ENCODE measurements at places on chromosomes 1 and 21.

- no peak for DNase-seq
These were observed 83.7 kb upstream of the KAZN start for GRCh38 chr1:14514739-14515138.

- DNase-seq = no peak
These were observed 185.8 kb downstream of the MRPL39 start for GRCh38 chr21:25421321-25422028.

DNA sequence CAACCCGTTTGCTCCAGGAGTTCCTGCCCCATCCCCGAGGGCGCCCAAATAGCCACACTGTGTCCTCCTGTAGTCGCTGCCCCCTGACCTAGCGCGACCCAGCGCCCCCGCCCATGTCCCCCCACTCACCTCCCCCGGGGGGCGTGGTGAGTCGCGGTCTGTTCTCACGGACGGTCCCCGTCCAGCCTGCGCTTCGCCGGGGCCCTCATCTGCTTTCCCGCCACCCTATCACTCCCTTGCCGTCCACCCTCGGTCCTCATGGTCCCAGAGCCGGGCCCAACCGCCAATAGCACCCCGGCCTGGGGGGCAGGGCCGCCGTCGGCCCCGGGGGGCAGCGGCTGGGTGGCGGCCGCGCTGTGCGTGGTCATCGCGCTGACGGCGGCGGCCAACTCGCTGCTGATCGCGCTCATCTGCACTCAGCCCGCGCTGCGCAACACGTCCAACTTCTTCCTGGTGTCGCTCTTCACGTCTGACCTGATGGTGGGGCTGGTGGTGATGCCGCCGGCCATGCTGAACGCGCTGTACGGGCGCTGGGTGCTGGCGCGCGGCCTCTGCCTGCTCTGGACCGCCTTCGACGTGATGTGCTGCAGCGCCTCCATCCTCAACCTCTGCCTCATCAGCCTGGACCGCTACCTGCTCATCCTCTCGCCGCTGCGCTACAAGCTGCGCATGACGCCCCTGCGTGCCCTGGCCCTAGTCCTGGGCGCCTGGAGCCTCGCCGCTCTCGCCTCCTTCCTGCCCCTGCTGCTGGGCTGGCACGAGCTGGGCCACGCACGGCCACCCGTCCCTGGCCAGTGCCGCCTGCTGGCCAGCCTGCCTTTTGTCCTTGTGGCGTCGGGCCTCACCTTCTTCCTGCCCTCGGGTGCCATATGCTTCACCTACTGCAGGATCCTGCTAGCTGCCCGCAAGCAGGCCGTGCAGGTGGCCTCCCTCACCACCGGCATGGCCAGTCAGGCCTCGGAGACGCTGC lies 1.1 kb downstream of the HTR6 start:
- no peak for DNase-seq

DNA sequence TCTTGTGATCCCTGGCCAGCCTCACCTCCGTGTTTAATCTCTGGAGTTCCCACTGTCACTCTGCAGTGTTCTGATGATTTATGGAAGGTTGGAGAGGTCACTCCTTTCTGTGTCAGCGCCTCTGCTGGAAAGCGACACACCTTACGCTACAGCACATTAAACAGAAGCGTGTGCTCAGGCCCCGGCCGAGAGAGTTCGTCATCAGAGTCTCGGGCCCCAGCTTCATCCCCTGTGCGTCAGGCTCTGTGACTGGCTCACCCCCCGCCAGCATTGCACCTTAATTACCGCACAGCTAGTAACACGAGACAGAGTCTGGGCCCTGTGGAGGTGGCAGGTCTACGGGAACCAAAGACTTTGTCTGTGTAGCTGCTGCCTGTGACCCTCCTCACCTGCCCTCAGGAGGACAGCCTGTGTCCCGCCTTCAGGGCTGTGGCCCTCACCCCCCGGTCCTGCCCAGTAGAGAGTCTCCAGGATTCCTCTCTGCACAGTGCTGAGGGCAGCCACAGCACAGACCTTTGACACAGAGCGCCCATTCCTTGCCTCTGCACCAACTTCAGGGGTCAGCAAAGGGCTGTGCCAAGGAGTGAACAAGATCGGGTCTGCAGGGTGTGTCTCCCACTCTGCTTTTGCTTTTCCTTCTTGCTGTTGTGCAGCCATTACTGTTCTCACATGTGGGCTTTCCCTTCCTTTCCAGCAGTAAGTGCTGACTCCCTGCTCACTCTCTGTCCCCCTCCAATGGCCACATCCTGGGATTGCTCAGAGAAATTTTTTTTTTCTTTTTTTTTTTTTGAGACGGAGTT lies 157.6 kb downstream of the PGBD5 start:
- no peak for DNase-seq

- DNase-seq = no peak
These were observed 23.3 kb downstream of the NAV1 start for GRCh38 chr1:201562257-201562656.

DNA sequence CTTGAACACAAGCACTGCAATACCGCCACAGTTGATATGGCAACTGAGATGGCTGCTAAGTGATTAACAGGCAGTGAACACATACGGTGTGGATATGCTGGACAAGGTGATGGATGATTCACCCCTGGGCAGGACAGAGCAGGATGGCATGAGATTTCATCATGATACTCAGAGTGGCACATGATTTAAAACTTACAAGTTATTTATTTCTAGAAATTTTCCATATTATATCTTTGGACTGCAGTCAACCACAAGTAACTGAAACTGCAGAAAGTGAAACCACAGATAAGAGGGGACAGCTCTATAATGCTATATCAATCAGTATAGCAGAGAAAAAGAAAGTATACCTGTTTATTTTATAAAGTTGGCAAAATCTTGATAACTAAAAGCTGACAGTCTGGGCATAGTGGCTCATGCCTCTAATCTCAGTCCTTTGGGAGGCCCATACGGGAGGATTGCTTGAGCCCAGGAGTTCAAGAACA lies 47.9 kb downstream of the PHACTR4 start:
- DNase-seq = no peak

- DNase-seq = no peak
These were observed 33.5 kb downstream of the CYYR1 start for GRCh38 chr21:26539566-26539965.

DNA sequence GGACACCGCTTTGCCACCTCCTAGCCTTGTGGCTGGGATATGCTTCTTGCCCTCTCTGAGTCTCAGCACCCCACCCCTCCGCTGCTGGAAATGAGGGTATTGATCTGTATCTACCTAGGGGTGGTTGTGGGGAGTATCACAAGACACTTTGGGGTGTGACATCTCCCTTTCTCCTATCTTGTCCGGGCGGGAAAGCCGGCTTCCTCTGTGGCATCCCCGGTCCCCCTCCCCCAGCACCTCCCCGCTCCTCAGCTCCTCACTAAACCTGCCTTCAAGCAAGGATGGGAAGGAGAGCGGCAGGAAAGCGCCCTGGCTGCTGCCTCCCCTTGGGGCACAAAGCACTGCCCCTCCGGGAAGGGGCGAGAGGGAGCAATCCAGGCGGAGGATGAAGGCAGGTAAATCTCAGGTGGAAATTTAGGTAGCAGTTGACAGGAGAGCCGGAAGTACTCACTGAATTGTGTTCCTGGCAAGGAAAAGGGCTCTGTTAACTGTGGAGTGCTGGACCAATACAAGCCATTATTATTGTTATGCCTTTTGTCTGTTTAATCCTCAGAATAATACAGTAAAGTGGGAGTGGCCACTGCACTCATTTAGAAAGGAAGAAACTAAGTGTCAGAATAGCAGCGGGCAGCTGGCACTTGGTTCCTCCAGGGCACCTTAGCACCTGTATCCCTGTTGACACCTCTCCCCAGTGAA lies 49.0 kb upstream of the LRP8 start:
- no peak for DNase-seq

DNA sequence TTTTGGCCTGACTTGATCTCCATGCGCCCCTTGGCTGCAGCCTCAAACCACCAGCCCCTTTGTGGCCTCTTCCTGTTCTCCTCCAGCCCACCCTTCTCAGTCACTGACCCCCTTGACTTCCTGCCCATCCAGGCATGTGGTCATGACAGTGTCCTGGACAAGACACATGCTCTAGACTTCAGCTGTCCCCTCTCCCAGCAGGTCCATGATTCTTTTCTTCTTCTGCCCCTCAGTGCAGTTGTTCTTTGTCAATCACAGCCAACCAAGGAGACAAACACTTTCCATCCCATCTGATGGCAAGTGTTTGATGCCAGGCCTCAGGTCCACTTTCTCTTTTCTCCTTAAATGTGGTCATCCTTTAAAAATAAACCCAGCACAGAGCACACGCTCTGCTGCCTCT lies 49.7 kb downstream of the SYT6 start:
- DNase-seq = no peak

DNA sequence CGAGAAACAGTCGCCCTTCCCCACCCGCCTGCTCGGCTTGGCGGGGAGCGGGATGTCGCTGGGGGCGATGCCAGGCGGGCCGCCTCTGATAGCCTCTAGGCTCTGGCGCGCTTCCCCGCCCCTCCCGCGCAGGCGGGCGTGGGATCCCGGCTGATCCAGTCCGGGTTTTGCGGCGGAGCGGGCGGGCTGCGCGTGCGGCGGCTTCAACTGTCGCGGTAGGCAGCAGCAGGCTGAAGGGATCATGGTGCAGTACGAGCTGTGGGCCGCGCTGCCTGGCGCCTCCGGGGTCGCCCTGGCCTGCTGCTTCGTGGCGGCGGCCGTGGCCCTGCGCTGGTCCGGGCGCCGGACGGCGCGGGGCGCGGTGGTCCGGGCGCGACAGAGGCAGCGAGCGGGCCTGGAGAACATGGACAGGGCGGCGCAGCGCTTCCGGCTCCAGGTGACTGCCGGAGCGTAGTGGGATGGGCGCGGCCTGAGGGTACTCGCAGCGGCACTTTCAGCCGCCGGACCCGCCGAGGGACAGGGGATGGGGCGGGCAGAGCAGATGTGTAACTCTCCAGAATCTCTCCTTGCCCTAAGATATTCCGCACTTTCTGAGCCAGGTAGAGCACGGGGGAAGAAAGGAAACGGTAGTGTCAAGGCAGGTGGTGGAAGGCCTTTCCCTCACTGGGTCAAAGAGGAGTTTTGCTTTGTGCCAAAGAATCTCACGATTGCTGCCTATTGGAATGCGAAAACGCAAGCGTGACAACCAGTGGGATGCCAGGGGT lies at the start of gene FAAH:
Gene FAAH (plus strand): TSS at position 210 of the 764 bp plus-strand sequence. CDS start 32 bp downstream, at position 242.
- DNase-seq = no peak

- DNase-seq = no peak
These were observed 52.5 kb upstream of the RIPK4 start for GRCh38 chr21:41819236-41819855.

- DNase-seq = no peak
These were observed 125.6 kb downstream of the ETS2 start for GRCh38 chr21:38931291-38931690.

DNA sequence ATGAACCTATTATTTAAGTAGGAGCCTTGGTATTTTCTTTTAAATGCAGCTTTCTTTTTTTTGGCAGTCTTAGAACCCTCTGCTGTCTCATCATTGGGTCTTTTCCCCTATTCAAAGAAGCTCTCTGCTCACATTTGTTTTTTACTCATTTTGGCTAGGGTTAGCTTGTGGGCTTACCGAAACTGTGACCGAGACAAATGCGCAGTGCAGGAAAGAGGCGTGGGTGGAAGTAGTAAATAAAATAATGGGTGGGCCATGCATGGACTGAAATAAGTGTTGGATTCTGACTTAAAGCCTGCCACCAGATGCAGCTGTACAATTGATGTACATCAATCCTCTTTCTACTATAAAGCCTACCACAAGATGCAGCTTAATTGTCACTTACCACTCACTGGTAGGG lies 14.7 kb downstream of the XPR1 start:
- no peak for DNase-seq

GRCh38 chr1:111576547-111576946 lies 43.0 kb upstream of the RAP1A start:
- no peak for DNase-seq

GRCh38 chr1:31444725-31445448 lies 31.9 kb downstream of the SERINC2 start:
- DNase-seq = no peak

GRCh38 chr1:212689758-212690529 lies 9.7 kb downstream of the BATF3 start:
- no peak for DNase-seq

GRCh38 chr1:87950369-87950768 lies 621.7 kb downstream of the LMO4 start:
- no peak for DNase-seq

DNA sequence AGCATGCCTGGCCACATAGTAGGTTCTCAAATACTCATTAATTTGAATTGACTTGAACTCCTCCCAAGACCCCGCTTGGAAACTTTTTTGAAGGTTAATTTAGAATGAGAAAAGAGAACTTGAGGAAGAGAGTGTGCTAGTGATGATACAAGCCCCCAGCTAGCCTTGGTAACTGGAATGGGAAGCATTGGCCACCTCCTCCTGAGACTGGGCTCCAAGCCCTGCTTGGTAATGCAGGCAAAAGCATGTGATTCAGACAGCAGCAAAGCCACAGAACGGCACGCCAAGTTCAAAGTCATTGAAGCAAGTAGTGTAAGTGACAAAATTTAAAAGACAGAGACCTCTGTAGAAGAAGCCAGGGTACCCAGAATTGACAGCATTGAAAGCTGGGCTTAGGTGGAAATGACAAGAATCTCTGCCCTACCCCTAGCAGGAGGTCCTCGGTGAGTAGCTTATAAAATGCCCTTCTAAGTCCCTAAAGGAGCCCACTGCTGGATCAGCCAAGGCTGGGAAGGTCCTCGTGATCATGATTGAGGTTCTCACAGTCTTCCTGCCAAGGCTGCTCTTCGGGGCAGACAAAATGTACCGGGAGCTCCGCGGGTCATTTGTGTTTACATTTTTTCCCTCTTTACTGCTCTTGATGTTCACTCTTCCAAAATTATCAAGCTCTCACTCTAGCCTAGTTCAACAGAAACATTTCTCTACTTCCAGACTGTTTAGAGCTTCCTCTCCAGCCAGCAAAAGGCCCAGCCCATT lies 99.4 kb downstream of the TSEN15 start:
- DNase-seq = no peak

- no peak for DNase-seq
These were observed 22.4 kb downstream of the SLC35A3 start for GRCh38 chr1:99992044-99992722.

DNA sequence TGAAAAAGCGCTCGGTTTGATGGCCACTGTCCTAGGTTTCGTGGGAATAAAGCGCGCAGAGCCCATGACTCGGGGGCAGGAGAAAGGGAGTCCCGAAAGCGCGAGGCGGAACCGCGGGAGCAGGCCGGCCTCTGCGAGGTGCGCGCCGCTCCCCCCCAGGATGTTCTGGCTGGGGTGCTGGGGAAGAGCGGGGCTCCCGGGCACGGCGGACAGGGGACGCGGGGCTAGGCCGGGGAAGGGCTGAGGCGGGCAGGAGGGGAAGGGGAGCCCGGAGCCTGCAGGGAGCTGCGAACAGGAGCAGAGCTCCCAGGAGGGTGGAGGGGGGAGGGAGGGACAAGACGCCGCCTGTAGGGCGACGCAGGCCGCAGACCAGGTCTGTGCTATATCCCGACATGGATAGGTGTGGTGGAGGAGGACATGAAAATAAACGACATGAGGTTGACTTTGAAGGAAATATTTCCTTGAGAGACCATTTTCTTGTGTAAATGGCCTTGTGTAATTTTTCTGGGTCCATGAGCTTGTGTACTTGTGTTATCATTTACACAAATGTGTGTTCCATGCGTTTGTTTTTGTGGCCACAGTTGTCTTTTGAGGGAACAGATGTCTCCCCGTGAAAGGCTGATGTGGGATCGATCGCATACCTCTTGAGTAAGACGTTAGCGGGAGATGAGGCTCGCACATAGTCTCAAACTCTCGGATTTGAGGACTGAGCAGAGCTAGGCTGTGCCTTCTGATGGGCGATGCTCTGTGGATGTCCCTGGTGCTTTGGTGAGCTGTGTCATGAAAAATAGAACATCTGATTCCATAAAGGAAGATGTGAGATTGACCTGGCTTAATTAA lies 1.3 kb downstream of the PCNT start:
- no peak for DNase-seq

Measured in GM18507 (cell line).